Urinary bladder (tissue), 4 donors: ENCODE measurements at places on chromosomes 2 and 18. TPM values are rescaled to one million over a fixed set of nuclear protein-coding genes. Genes with fewer than 3 reads are reported as not detected.

Gene NCK2
- total RNA-seq = 31.5 TPM

Gene CABLES1
- 14.6 TPM for total RNA-seq

DNA sequence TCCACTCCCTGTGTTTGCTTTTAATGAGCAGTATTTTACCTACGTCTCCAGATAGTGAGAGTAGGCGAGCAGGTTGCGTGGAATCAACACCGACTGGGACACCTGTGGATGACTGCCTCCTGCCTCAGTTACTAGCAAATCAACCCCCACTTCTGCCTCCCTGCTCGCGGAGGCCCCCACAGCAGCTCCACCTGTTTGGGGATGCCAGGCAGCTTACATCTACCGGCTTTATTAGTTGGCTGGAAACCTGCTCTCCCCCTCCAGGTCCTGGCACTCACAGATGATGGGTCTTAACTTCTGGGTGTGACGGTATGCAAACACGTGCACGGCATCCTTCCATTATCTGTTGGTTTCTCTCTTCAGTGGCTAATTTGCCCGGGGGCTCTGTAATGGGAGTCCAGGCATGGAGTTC lies 164.4 kb upstream of the SESTD1 start:
- no peak for DNase-seq

DNA sequence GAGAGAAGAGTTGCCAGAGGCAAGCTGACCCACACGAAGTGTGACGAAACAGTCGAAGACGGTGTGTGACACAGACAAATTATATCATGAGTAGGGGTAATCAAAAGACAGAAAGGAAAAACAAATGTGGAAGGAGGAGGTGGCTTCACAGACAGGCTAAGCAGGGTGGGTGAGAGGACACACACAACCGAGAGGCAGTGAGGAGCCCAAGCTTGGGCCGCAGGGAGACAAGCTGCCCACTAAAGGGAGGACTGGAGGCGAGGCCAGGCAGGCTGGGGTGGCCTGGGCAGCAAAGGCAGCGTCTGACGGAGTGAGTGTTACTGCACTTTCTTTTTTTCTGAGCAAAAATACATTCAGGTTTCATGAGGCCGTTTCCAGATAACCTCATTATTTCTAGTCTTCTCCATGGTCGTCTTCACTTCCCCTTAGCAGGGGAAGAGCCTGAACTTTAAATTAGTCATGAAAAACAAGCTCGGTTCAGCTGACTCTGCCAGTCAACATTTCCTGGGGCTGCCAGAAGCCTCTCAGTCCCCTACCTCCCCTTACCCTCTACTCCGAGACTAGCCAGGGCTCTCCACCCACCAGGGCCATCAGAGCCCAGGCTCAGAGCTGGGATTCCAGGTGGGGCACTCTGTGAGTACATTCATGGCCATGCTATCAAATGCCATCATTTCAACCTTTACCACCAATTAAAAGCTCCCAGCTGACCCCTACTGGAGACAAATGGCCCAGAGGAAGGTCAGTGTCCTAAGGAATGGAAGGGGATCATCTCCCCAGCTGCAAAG lies 13.8 kb upstream of the ZFP36L2 start:
- no peak for DNase-seq

Gene KIAA2012
- 0.16 TPM for total RNA-seq

- DNase-seq = no peak
Measured at GRCh38 chr18:33840212-33840593, 262.2 kb downstream of the ASXL3 start.

GRCh38 chr2:201793631-201794030 lies 12.7 kb upstream of the CDK15 start:
- no peak for DNase-seq

GRCh38 chr2:10345126-10345525 lies 42.4 kb downstream of the HPCAL1 start:
- no peak for DNase-seq

Gene MAPRE2
- 21.7 TPM for total RNA-seq

DNA sequence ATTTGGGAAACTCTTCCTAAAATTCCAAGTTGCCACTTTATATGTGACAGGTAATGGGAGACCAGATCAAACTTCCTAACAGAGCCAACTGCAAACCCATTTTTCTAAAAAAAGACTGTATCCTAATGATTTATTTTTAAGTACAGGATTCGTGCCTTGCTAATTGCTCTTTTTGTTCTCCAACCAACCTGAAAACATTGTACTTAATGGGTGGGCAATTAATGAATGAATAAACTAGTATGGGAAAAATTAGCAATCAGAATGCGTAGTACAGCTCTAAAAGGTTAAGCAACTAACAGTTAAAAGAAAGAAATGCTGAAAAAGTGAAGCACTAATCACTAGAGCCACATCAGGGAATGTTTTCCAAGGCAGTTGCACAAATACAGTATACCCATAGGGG lies 217.2 kb upstream of the KCNJ3 start:
- no peak for DNase-seq

Gene RNF138
- total RNA-seq = 35.4 TPM

- DNase-seq = no peak
Measured at GRCh38 chr2:2698182-2699120, 367.4 kb upstream of the MYT1L start.

GRCh38 chr18:37570336-37570930 lies 4.8 kb upstream of the CELF4 start:
- no peak for DNase-seq

Gene LYPD6
- total RNA-seq = 16.9 TPM

GRCh38 chr2:168039881-168040280 lies 207.5 kb downstream of the STK39 start:
- DNase-seq = no peak

DNA sequence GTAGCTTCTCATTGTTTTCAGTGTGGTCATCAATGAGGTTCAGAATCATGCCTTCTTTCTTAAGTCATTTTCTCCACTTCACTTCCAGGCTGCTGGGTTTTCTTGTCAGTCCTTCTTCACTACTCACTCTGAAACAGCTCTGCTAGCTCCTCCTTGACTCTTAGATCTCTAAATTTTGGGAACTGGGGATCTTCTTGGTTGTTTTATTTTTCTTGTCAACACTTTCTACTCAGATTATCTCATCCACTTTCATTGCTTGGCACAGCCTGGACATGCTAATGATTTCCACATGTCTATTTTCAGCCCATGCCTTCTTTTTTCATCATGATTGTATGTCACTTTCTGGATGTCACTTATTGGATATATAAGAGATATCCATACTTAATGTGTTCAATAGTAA lies 517.8 kb upstream of the DSEL start:
- DNase-seq = no peak

Gene ARID5A
- 10.7 TPM for total RNA-seq

- DNase-seq = no peak
Measured at GRCh38 chr2:226791487-226792081, 8.0 kb downstream of the IRS1 start.

Gene CD302
- total RNA-seq = 51.8 TPM

- DNase-seq = no peak
Measured at GRCh38 chr18:74820160-74820780, 222.6 kb downstream of the ZNF407 start.

DNA sequence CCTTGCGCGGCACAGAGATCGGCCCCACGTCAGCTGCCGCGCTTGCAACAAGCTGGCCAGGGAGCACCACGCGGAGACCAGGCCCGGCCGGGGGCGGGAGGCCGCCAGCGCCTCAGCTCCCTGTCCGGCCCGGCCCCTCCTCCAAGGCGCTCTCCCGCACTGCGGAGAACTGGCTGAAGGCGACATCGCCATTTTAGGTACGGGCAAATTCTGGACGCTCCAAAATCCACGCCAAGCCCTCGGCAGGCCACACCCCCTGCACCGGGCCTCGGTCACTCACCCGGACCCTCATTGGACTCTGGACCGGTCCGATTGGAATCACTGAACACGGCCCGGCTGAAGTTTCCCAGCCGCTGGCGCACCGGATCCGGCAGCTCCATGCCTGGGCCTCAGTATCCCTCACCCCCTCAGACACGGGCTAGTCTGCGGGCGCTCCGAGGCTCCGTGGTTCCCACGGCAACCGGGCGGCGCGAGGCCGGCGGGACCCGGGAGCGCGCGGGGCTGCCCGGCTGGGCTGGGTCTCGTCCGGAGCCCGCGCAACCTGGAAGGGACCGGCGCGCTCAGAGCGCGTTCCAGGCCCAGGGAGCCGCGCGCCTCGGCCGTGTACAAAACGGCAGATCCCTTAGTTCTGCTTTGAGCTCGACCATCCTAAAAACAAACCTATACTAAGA lies at the start of gene TMEM17:
TMEM17 (minus strand) TSS at position 446 of the 671 bp plus-strand sequence; CDS start at position 380, 66 bp downstream.
- peak; percentile 88 for DNase-seq

- no peak for DNase-seq
Measured at GRCh38 chr2:64795024-64795592, 141.4 kb upstream of the SERTAD2 start.

GRCh38 chr2:26463244-26464192 lies 14.4 kb downstream of the OTOF start:
- no peak for DNase-seq

DNA sequence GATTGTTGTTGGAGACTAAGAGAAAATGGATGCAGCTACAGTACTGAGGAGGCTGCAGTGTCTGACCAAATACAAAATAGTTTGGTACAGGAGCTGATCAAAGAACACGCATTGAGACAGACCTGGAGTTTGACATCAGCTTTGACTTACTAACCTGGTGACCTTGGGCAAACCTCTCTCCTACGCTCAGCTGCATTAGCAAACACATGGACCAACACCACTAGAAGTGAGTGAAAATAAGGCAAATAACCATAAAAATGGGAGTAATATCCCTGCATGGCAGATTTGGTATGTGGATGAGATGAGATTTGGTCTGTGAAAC lies 126.5 kb downstream of the LPIN1 start:
- no peak for DNase-seq

DNA sequence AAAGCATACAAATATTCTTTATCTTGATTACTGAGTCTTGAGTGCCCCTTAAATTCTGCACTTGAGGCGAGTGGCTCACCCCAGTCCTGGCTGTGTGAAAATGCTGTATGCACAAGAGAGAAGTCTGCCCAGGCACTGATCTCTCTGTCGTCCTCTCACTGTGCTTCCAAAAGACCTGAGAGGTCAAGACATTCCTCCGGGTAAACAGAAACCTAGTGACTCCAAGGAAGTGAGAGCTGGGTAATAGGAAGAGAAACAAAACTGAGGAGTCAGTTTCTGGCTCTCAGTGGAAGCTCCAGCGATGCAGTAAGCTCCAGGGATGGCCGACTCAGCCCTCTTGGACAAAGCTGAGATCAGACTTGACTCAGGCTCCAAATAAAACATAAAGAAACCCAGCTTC lies 70.9 kb downstream of the AAK1 start:
- no peak for DNase-seq

GRCh38 chr18:7921938-7922587 lies 354.9 kb downstream of the PTPRM start:
- no peak for DNase-seq

Gene UCN
- total RNA-seq = 1.1 TPM

GRCh38 chr2:73285159-73285739 lies 971 bp upstream of the FBXO41 start:
- DNase-seq = no peak

DNA sequence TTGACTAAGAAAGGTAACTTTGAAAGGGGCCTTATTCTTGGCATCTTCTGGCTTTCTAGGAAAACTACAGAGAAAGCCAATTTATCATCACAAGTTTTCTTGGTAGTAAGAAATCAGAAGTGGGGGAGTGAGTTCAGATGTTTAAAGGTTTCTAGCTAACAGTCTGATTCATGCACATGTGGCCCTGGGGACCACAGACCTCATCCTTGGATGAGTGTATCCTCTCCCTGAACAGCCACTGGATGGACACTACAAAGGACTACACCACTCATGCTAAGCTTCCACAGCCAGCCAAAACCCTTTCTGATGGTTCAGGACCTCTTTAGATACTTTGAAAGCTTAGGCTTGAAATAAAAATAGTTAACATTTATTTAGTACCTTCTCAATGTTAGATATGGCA lies 218.3 kb upstream of the STK17B start:
- no peak for DNase-seq

- DNase-seq = no peak
Measured at GRCh38 chr2:119438128-119438656, 6.5 kb downstream of the TMEM37 start.

Gene DUSP19
- total RNA-seq = 9.6 TPM

Gene FECH
- total RNA-seq = 28.7 TPM

DNA sequence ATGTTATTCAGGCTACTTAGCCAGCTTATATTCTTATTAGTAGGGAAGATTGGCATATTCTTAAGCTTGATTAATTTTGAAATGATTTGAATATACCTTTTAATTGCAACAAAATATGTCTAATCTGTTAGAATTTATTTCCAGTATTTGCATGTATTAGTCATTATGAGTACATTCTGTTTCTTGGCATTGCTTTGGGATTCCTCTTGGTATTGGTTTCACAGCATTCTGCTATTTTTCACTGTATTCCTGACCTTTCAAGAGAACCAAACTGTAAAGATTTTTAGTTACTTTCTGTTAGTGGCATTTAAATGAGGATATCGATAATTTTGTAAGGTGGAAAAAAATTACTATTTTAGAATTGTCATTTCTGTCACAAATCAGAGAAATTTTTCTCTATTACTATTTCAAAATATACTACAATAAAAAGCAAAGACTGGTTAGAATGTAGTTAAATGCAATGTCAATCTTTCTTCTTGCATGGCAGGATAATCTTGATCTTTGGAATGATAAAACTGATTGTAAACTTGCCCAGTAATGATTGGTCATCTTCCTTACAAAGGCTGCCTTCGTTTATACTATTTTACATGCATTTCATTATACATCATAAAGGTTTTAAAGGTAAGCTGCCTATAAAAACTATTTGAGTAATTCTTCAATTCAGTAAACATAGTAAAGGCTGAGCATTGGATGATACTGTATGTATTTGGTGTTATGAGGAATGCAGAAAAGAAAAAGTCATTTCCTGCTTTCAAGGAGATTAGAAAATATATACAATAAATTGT lies 86.1 kb downstream of the SLC4A10 start:
- no peak for DNase-seq

- no peak for DNase-seq
Measured at GRCh38 chr2:152064001-152064400, 34.8 kb downstream of the CACNB4 start.

Gene SERPINB4
- not detected for total RNA-seq

- DNase-seq = no peak
Measured at GRCh38 chr2:129768036-129768386, 211.5 kb upstream of the RAB6C start.

GRCh38 chr2:85414761-85415553 lies 3.6 kb upstream of the SH2D6 start:
- no peak for DNase-seq

Gene DQX1
- total RNA-seq = 0.37 TPM

GRCh38 chr2:101120124-101120996 lies 30.8 kb downstream of the TBC1D8 start:
- no peak for DNase-seq

- no peak for DNase-seq
Measured at GRCh38 chr2:27178469-27178868, 29.7 kb downstream of the TCF23 start.

- DNase-seq = no peak
Measured at GRCh38 chr18:808502-808901, 3.5 kb downstream of the YES1 start.

- DNase-seq = no peak
Measured at GRCh38 chr2:213234641-213235040, 49.6 kb upstream of the SPAG16 start.

Gene IL1F10
- total RNA-seq = not detected

- no peak for DNase-seq
Measured at GRCh38 chr2:16713011-16713423, 47.4 kb upstream of the CYRIA start.

Gene CTAGE1
- total RNA-seq = not detected

Gene IL37
- total RNA-seq = not detected

- DNase-seq = no peak
Measured at GRCh38 chr2:137190411-137191195, 425.3 kb downstream of the THSD7B start.

Gene RIT2
- total RNA-seq = 0.48 TPM
